Left ventricle myocardium inferior (tissue), 1 donor: ENCODE measurements at places on chromosomes 2 and 18.

DNA sequence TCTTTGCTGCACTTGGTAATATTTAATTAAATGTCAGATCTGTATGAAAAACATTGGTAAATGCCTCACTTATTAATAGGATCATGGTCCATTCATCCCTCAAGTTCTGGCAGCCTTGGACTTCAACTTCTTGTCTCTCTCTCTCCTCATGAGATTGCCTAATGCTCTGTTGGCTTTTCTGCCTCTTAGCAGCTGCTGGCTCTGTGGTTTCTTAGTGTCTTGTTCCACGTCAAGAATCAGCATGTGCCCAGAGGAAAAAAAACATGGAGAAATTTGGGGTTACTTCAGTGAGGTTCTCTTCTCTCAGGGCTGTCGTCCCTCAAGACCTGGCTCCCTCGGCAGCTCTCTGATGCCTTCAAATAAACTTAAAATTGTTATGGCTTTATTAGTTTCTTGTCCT is 75.4 kb downstream of the TAF4B start:
- DNase-seq = no peak

DNA sequence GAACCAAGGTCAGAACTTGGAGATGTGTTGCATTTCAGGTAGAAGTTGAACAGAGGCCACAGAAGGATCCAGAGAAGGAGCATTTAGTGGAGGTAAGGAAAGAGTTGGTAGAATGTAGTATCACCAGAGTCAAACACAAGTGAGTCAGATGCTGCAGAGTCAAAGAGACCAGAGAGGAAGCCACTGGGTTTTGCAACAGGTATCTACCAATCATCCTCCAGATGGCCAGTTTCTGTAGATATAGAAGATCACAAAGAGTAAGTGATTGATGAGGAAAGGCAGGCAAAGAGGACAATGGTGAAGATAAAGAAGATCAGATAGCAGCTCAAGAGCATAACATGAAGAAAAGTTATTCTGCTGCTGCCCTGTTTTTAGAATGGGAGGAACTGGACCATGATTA is 75.9 kb downstream of the GTF3C3 start:
- DNase-seq = no peak

GRCh38 chr2:177606636-177607035 is 214.1 kb downstream of the AGPS start:
- no peak for DNase-seq

- DNase-seq = no peak
These were observed 19.0 kb downstream of the TBC1D8 start for GRCh38 chr2:101132202-101132601.

DNA sequence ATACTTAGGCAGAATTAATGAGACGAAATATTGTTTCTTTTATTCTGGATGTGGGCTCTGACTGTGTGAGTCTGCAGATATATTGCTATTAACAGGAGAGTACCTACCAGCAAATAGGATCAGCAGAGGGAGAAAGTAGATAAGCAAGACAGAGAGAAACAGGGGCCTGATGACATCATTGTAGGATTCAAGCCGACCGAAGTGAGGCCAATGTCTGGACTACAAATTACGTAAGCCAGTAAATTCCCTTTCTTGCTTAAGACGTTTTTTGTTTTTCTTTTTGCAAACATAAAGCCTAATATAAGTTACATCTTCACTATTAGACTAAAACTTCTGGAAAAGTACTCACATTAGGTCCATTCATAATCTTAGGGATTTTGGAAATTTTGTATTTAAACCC is 21.4 kb upstream of the PTPRM start:
- no peak for DNase-seq

GRCh38 chr2:79368116-79368630 is 144.7 kb upstream of the CTNNA2 start:
- no peak for DNase-seq

DNA sequence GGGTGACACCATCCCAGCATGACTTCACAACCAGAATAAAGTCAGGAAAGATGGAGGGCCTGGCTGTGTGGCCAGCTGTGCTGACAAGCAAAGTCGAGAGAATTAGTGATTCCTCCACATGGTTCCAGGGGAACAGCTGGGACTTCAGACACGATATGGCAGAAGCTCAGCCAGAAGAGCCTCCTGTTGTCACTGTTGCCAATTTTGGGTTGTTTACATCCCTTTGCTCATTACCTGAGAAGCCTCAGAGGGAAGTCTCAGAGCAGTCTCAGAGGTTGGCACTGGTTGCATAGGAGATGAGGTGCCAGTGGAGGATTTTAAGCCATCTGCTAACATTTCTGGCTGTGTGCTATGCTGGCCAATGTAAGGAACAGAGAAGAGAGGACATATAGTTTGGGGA is 16.0 kb downstream of the LINC00305 start:
- DNase-seq = no peak

DNA sequence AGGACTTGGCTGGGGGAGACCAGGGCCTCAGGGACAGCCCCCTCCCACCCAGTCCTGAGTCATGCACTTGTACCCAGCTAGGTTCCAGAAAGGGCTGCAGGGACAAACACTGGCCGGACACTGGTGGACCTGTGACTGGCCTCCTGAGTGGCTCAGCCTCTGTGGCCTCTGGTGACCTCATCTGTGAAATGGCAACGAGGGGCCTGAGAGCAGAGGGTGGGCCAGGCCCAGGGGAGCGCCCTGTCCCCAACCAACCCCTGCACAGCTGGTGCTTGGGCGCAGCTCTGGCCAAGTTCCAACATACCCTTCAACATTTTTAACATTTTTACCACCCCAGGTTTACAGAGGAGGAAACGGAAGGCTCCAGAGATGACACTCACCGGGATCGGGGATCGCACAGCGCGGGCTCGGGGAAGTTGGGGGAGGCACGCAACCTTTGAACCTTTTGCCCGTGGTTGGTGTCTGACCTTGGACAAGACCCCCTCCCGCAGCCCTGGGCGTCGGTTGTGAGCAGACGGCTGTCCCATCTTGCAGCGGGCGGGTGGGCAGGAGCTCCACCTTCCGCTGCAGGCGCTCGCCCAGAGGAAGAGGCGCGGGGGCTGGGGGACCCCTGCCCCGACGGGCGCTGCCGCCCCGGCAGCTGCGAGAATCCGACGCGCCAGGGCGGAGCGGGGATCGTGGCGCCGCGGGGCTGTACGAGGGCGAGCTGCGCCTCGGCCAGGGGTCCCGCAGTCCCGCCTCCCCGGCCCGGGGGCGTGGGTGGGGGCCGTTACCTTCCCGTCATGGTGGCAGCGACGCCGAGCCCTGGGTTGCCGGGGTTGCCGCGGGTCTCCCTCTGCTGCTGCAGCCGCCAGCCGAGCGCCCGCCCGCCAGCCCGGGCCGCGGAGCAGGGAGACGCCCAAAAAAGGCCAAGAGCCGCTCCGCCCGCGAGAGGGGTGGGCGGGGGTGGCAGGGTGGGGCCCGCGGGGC is 805 bp downstream of the LIMS2 start:
- peak; percentile 62 for DNase-seq

GRCh38 chr2:168247341-168248261 is at the start of gene STK39:
TSS of gene STK39 (minus strand) at chr2:168247595. CDS start at chr2:168247435, 160 bp downstream.
- DNase-seq = peak; percentile 82

DNA sequence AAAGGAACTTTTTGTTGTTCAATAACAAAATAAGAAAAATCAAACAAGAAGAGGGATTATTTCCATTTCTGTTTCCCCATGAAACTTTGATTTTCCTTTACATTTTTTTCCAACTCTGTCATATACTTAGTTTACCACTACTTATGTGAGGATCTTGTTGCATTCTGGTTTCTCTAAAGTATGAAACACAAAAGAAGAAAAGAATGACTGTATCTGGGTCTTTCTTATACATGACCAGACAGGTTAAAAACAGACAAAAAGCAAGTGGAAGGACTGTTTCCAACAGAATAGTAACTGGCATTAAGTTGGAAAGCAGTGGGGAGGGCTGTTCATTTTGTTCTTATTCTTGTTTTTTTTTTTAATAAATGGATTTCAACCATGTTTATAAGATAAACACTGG is 1207.8 kb upstream of the FAM98A start:
- DNase-seq = no peak

DNA sequence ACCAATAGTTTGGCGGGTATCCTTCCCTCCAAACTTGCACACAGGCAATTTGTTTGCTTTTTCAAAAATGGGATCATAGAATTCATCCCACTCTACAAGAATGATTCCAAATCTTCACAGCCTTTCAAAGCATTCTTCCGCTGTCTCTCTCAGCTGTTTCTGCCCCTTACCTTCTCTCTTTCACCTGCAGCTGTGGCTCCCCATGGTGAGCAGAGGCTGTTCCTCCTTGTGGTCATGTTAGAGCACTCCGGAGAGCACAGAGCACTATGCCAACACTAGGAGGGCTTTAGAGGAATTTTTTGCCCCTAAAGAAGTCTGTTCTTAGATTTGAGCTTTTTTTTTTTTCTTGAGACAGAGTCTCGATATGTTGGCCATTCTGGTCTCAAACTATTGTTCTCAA is 30.4 kb downstream of the MTHFD2 start:
- DNase-seq = no peak

DNA sequence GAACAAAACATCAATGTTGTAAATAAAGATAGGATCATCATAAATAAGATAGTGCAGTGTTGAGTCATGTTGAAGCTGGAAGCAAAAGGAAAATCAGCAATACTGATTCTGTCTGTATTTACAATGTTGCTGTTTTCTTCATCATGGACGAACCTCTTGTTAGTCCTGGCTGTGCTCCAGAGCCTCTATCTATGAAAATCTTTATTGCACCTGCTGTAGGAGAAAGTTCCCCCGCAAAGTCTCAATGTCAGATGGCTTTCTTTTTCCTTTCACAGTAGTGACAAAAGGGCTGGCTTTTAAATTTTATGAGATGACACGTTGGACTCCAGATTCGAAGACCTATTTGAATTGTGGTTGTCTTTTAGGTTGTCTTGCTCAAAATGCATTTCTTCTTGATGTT is 98.5 kb upstream of the LRRTM1 start:
- DNase-seq = no peak

DNA sequence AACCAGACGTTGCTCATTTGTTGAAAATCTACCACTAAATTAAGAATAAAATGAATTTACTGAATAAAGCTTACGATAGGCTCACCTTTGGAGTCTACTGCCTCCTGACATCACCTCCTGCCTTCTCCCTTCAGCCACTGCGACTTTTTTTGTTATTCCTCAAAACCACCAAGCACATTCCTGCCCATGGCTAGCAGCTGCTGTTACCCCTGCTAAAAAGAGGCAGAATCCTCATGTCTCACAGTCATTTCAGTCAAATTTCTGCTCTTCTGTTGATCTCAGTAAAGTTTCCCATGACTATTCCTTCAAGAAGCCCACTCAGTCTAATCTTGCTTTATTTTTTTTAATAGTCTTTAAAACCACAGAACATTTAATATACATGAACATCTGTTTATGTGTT is 40.8 kb upstream of the ANKRD62 start:
- DNase-seq = no peak

- no peak for DNase-seq
These were observed 78.4 kb upstream of the EFEMP1 start for GRCh38 chr2:56001947-56002346.

DNA sequence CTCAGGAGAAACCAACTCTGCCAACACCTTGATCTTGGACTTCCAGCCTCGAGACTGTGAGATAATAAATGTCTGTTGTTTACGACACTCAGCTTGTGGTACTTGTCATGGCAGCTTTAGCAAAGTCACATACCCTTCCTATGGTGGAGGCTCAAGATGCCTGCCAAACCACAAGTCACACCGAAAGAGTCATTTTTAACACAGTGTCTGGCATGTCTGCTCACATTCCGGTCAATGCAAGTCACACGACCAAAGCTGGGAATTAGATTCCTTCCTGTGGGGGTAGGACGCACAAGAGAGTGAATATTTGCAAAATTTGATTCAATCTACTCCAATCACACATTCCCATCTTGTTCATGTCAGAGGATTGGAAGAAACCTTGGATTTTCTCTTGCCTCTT is 24.6 kb downstream of the KCNE4 start:
- no peak for DNase-seq

DNA sequence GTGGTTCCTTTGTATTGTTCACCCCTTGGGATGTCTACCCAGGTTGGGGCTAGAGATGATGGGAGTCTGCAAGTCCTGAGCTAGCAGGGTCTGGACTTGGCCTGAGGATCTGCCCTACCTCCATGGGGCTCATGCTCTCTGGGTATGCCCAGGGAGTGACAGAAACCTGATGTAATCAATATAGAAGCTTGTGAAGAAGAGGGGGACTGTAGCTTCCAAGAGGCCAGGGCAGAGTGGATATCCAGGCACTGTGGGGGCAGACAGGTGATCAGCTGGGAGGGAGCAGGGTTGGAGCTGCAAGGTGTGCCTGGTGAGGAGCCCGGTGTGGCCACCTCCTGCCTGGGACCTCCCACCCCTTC is 164.2 kb downstream of the CTIF start:
- no peak for DNase-seq

- no peak for DNase-seq
These were observed 636.7 kb upstream of the SYT4 start for GRCh38 chr18:43914018-43914417.

DNA sequence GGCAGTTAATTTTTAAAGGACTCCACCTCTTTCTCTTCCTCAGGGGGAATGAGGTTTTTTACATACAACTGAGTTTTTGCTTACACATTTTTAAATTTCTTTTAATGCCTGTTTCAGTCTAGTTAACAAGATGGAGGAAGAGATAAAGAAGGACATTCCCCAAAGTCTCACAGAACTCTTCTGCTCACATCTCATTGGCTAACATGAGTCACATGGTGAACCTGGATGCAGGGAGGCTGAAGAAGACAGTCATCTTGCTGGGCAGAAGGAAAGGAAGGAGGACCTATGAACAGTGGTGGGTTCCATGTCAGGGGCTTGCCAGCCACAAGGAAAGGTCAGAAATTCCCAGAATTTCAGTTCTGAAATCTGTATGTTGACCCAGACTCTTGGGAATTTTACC is 10.4 kb upstream of the ST8SIA5 start:
- no peak for DNase-seq

DNA sequence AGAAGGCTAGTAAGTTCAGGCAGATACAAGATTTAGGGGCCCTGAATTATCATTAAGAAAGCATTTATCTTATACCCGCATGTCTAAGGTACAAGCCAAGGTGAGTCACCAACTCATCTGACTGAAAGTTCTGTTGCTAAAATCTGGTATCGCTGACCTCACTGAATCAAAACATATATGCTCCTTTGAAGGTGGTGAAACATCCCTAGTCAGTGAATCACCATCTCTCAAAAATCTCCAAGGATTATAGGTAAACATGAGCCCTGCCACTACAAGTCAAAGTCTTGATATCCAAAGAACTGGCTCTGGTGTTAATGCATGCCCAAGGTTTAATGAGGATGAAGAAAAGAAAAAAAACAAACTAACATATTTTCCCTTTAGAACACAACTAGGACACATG is 43.5 kb downstream of the IRS1 start:
- no peak for DNase-seq

DNA sequence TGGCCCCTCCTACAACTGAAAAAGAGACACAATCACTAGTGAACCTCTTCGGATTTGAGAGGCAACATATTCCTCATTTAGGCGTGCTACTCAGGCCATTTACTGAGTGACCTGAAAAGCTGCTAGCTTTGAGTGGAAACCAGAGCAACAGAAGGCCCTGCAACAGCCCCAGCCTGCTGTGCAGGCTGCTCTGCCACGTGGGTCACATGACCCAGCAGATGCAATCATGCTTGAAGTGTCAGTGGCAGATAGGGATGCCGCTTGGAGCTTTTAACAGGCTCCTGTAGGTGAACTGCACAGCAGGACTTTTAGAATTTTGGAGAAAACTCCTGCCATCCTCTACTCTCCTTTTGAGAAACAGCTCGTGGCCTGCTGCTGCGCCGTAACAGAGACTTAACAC is 578.6 kb upstream of the RAB6C start:
- no peak for DNase-seq
